ENCODE measurements at places on chromosomes 13 and 19.

DNA sequence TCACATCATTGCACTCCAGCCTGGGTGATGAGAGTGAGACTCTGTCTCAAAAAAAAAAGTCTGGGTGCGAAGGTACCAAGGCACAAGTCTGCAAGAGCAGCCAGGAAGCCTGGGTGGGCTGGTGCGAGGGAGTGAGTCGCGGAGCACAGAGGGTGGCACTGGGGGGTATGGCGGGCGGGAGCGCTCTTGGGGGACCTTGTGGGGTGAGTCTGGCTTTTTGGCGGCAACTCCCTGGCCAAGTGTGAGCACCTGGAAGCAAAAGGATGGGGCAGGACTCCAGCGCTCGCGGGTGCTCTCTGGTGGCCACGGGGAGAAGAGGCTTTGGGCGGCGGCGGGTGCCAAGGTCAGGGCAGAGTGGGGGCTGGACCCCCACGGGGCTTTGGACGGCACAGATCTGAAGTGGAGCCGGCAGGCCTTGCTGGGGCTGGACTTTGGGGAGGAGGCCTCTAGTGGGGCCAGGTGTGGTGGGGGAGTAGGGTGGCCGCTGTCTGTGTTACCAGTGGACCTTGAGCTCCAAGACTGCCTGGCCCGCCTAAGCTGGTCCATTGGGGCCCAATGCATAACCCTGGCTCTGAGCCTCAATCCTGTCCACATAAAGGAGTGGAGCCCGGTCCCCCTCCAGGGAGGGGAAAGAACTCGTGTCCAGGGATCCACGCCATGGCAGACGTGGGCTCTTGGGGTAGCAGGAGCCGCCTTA is 1.6 kb downstream of the P2RY11 start:
- DNase-seq: peak; percentile 78

- DNase-seq: no peak
Measured at GRCh38 chr19:57620673-57621348, 6.8 kb downstream of the ZNF134 start.

GRCh38 chr13:40113643-40114304 is 458.3 kb downstream of the COG6 start:
- no peak for DNase-seq

DNA sequence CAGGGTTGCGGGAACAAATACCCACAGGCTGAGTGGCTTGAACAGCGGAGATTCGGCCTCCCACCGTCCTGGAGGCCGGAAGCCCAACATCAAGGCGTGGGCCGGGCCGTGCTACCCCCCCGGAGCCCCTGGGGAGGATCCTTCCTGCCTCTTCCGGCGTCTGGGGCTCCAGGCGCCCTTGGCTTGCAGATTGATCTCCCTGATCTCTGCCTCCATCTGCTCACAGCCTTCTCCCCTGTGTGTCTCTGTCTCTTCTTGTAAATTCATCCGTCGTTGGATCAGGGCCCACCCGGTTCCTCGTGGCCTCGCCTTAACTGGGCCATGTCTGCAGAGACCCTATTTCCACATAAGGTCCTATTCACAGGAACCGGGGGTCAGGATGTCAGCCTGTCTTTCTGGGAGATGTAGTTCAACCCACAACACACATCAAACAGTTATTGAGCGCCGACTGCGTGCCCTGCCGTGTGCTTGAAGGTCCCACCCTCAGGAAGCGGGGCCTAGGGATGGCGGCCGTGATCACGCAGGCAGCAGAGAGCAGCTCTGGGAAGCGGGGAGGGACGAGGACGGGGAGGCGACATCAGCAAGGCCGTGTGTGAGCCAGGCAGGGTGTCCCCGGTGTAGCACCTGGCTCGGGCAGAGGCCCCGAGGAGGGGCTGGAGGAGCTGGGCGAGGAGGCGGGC is 21.3 kb downstream of the HCN2 start:
- DNase-seq: peak; percentile 60

GRCh38 chr13:106063591-106064313 is 471.7 kb downstream of the EFNB2 start:
- no peak for DNase-seq

GRCh38 chr19:44071824-44072542 is at the start of gene ZNF284:
TSS of gene ZNF284 (plus strand) at chr19:44072159. CDS start at chr19:44076390, 4,231 bp downstream.
- peak; percentile 81 for DNase-seq

GRCh38 chr19:5058521-5059212 is 89.8 kb downstream of the KDM4B start:
- DNase-seq: no peak

DNA sequence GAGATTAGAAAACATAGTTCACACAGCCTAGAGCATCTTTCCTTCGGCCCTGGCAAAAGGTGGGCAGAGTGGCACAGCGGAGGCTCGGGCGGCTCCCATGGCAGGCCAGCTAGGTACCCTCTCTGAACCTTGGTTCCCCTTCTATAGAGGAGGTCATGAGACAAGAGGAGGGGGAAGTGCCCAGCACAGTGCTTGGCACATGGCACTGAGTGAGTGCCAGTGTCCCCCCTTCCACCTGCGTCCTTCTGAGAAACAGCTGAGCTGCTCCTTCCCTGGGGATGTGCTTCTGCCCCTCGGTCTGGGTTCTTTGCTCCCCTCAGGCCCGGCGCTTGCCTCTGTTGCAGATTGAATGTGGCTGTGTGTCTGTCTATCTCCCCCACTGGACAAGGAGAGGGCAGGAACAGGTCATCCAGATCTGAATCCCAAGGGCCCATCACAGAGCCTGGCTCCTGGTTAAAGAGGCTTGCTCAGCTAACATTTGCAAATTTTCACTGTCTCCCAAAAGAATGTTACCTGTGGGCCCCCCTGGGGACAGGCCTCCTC is 165.6 kb downstream of the USP12 start:
- no peak for DNase-seq

- no peak for DNase-seq
Measured at GRCh38 chr13:70829748-70830147, 721.5 kb upstream of the KLHL1 start.

- DNase-seq: no peak
Measured at GRCh38 chr13:106541826-106542225, 6.4 kb upstream of the EFNB2 start.

GRCh38 chr13:41029629-41030028 is 10.5 kb upstream of the ELF1 start:
- DNase-seq: no peak
